ENCODE measurements at places on chromosomes 2 and 18.

GRCh38 chr2:68689553-68690537, 44.8 kb upstream of the ARHGAP25 start:
- peak; percentile 91 for ATAC-seq

- no peak for ATAC-seq
Measured at GRCh38 chr18:28007841-28008240, 169.1 kb downstream of the CDH2 start.

GRCh38 chr2:52112141-52112540, 1080.2 kb upstream of the NRXN1 start:
- no peak for ATAC-seq

GRCh38 chr2:222907790-222908441, 47.1 kb downstream of the ACSL3 start:
- ATAC-seq: no peak

- no peak for ATAC-seq
Measured at GRCh38 chr2:68320118-68320641, 431 bp upstream of the CNRIP1 start.

GRCh38 chr2:150099805-150100204, 387.7 kb downstream of the RND3 start:
- no peak for ATAC-seq

GRCh38 chr2:197606180-197606579, 69.2 kb downstream of the RFTN2 start:
- ATAC-seq: no peak

GRCh38 chr2:177338177-177338721, 54.3 kb upstream of the AGPS start:
- ATAC-seq: no peak

GRCh38 chr2:224884188-224884587, 158.1 kb downstream of the DOCK10 start:
- ATAC-seq: no peak

DNA sequence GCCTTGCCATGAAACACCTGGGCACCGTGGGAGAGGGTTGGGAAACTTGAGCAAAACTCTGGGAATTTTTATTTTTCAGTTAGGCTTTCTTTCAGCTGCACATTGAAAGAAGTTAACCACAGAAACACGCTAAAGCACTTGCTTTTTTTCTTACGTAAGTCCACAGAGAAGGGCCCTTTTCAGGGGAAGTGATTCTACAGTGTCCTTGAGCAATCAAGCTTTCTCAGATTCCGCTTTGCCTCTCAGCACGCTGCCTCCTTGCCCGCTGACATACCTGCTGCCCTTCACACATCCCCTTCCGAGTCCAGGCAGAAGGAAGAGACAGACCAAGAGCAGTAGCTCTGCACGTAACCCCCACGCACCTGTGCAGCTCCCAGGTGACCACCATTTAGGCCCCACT, 135.5 kb upstream of the MYT1L start:
- no peak for ATAC-seq

GRCh38 chr2:218953366-218953954, 6.0 kb upstream of the CDK5R2 start:
- ATAC-seq: no peak

- ATAC-seq: no peak
Measured at GRCh38 chr18:59699061-59699460, 1.8 kb upstream of the CCBE1 start.

- no peak for ATAC-seq
Measured at GRCh38 chr2:215431778-215432758, 3.8 kb downstream of the FN1 start.

- ATAC-seq: no peak
Measured at GRCh38 chr2:29744976-29745375, 176.4 kb downstream of the ALK start.

DNA sequence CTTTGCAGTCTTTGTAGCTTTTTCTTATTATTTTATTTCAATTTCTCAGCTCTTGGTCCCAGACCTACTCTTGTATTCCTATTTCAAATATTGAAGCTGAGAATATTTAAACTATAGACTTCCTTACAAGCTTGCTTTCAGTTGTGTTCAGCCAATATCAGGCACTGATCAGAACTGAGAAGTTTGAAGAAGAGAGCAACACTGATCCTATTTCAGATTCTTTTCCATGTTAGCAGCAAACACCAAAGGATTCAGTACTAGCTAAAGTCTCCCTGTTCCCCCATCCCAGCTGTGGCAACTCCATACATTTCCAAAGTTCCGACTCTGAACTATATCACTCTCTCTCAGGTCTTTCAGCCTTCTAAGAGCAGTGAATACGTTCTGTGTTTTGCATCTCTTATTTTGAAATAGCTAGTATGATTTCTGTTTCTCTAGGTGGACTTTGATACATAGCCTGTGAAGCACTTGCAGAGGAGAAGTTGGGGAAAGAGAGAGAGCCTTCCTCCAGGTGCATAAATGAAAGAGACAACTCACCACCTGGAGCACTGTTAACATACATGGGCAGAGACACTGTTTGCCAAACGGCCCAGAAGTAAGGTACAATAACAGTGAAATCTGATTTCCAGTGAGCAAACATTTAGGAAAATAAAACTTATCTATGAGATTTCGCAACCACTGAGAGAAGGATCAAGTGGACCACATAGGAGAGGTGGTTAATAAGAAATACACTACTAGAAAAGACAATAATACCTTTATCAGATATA, 135.0 kb upstream of the ZNF804A start:
- no peak for ATAC-seq

GRCh38 chr18:3836483-3837335, 386.7 kb downstream of the TGIF1 start:
- ATAC-seq: no peak

GRCh38 chr2:119024568-119024967, 82.6 kb downstream of the MARCO start:
- no peak for ATAC-seq

- no peak for ATAC-seq
Measured at GRCh38 chr2:31381601-31382000, 32.9 kb downstream of the XDH start.

DNA sequence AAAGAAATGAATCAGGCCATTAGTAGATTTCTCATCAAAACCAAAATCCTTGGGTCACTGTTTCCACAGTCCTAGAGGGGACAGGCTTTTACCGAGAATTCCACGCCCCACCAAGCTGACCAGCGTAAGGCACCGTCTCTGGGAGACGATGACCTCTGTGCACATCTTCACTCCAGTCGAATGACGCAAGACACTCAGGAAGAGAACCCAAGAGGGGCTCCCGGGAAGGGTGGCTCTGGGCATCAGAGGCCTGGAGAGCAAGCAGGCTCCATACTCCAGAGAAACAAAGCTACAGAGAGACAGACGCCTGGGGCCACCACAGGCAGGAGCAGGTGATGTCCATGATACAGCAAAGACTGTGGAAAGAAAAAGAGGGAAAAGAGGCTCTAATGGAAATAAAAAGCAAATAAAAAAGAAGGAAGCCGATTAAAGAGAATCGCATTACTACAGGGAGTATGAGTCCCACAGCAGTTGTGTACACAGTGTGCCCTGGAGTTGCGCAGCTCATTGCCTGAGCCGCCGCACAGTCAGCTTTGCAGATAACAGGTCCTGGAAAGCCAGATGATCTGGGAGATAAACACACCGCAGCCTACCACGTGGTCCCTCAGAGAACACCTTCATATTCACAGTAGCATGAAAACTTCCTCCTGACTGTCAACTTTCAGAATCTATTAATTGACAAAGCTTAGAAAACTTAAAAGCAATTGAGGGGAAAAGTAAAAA, 572.7 kb upstream of the SALL3 start:
- no peak for ATAC-seq

GRCh38 chr2:227876300-227876801, 4.9 kb downstream of the DAW1 start:
- no peak for ATAC-seq

DNA sequence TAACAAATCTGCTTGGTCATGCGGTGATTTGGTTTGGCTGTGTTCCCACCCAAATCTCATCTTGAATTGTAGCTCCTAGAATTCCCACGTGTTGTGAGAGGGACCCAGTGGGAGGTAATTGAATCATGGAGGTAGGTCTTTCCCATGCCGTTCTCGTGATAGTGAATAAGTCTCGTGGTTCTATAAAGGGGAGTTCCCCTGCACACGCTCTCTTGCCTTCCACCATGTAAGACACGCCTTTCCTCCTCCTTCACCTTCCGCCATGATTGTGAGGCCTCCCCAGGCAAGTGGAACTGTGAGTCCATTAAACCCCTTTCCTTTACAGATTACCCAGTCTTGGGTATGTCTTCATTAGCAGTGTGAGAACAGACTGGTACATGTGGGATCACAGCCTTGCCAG, 36.7 kb downstream of the TRABD2A start:
- no peak for ATAC-seq

DNA sequence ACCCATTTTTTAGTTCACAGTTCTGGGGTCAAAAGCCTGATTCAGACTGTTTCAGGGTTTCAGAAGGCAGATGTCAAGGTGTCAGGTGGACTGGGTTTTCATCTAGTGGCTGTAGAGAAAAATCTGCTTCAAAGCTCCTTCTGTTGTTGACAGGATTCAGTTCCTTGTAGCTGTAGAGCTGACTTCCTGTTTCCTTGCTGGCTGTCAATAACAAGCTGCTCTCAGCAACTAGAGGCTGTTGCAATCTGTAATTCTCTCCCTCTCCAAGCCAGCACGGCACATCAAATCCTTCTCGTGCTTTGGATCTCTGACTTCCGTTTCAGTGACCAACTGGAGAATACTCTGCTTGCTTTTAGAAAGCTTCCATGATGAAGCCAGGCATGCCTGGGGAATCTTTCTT, 179.4 kb downstream of the DOK6 start:
- no peak for ATAC-seq

GRCh38 chr2:199602271-199602895, 144.6 kb upstream of the SATB2 start:
- ATAC-seq: no peak

GRCh38 chr2:218885981-218886947, 5.6 kb downstream of the WNT10A start:
- peak; percentile 55 for ATAC-seq

- ATAC-seq: peak; percentile 93
Measured at GRCh38 chr2:239253264-239253663, 147.6 kb downstream of the HDAC4 start.

GRCh38 chr18:6731222-6731596, 1.7 kb downstream of the ARHGAP28 start:
- ATAC-seq: no peak

DNA sequence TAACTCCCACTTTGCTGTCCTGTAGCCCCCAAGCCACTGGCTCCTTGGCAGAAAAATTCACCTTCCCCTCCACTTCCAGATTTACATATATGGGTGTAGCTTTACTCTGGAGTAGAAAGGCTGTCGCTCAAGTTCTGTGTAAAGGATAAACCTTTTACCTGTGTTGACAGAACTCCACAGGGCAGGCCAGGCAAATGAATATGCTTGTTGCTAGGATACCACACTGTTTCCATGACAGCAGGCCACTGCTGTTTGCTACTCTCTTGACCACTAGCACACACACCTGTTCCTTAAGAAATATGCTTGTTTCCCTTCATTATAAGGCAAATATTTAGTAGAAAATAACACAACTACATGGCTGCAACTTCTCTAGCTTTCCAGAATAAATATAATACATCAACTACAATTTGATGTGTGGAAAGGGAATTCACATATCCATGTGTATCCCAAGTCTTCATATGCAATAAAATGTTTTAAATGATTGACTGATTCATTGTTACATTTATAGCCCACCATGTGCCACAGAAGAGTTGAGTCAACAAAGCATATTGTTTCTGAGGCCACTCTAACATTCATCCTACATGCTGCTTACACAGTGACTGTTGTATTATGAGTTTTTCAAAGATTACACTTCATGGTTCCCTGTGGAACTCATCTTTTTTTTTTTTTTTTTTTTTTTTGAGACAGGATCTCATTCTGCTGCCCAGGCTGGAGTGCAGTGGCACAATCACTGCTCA, 56.2 kb upstream of the ROCK1 start:
- ATAC-seq: no peak

DNA sequence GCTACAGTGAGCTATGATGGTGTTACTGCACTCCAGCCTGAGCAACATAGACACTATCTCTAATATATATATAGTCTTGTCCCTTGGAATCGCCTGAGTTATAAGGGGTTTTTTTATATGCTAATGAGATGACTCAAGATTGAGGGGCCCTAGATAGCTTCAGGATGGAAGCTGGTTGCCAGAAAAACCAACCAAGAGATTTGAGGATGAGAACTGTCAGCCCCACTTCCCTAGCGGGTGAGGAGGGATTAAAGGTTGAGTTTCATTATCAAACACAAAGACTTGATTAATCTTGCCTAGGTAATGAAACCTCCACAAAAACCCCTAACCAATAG, 12.6 kb upstream of the GALM start:
- no peak for ATAC-seq

- no peak for ATAC-seq
Measured at GRCh38 chr2:206056286-206056685, 29.7 kb downstream of the INO80D start.

DNA sequence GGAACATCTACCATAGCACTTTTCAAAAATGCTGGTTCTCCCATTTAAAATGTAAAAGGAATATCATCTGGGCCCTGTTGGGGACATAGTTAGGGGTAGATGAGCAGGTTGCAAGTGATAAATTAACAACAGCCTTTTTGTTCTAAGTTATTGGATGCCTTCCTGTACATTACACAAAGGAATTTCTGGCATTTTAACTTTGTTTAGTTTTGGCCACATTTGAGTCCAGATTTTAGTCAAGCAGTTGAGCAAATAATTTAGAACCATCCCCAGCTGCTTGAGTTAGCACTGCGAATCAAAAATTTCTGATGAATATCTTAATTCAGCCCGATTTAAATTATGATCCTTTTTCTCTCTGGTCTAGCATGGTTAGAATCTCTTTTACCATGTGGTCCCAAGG, 124.4 kb downstream of the TTC27 start:
- ATAC-seq: no peak

DNA sequence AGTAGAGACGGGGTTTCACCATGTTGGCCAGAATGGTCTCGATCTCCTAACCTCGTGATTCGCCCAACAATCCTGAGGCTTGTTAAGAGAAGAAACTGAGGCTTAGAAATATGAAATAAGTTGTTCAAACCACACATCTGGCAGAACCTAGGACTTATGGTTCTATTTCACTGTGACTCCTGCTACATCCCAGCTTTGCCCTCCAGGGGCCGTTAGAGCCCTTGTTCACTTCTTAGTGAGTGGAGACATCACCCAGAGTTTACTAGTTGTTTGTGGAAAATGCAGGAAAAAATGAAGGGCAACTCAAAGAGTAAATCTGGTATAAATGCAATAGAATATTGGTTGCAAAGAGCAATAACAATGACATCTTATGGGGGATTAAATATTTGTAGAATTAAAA, 43.9 kb downstream of the MARCHF4 start:
- ATAC-seq: no peak

DNA sequence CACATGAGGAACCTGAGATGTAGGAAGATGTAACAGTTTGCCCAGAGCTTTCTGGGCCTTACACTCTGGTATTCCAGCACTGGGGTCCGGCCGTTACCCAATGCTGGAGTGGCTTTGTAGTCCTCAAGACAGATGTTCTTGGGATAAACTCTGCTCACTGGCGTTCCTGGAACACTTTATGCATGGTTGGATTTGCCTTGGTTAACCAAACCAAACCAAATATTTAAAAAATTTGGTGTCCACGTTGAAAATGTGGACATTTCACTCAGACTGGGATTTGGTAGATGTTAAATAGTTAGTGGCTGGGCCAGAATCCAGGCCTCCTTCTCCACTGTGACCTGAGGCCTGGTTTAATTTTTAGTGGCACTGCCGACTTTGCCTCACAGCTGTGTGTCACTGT, 81.5 kb downstream of the ACOXL start:
- no peak for ATAC-seq

GRCh38 chr18:23141104-23141999, 6.1 kb downstream of the CABLES1 start:
- no peak for ATAC-seq

All from stimulated activated memory B cell treated with anti-CD40 and anti-IgM and Interleukin-4, amounts not matched to agents 10 μg/mL and 1 μg/mL and 100 μg/mL, for 72 hours (primary cell).